ENCODE measurements at places on chromosomes 4 and X.

- peak; percentile 17 for DNase-seq
These were observed 12.1 kb downstream of the LAMP2 start for GRCh38 chrX:120456973-120457372.

DNA sequence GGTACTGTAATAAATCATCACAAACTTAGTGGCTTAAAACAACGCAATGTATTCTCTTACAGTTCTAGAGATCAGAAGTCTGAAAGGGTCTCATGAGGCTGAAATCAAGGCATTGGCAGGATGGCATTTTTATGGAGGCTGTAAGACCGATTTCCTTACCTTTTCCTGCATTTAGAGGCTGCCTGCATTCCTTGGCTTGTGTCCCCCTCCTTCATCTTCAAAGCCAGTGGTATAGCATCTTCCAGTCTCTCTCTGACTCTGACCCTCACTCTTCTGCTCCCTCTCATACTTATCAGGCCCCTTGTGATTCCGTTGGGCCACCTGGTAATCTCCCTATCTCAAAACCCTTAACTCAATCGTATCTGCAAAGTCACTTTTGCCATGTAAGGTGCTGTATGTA lies 258.2 kb upstream of the JADE1 start:
- DNase-seq: no peak

GRCh38 chr4:114264877-114265291 lies 285.4 kb upstream of the ARSJ start:
- no peak for DNase-seq

DNA sequence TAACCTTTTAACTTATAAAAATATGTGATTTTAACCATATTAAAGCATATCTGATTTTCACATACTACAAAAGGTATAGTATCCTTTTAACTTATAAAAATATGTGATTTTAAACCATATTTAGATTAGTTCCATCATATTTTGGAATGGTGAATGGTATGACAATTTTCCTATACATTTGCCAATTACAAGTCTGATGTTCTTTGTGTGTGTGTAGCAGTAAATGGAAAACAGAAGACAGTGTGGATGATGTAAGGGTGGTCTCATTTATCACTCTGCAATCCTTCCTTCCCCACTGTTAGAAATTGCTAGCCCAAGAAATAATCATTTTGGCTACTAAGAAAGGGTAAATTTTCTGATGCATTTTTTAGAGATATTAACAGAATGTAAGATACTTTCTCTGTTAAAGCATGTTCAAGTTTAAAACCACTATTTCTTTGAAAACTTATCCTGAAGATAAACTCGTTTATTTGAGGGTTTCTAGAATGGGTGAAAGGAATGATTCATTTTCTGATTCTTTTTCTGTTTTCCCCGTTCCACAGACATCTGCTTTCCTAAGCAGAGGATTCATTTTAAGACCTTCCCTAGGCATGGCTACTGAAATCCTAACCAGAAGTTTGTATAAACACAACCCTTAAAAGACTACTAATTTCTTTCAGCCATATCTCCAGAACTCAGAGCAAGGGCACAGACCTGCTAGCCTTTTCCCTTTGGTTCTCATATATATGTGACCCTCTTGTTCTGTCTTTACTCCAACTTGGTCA lies 21.0 kb downstream of the NUDT6 start:
- no peak for DNase-seq

- DNase-seq: no peak
These were observed 465.2 kb upstream of the BOD1L1 start for GRCh38 chr4:14092741-14093140.

DNA sequence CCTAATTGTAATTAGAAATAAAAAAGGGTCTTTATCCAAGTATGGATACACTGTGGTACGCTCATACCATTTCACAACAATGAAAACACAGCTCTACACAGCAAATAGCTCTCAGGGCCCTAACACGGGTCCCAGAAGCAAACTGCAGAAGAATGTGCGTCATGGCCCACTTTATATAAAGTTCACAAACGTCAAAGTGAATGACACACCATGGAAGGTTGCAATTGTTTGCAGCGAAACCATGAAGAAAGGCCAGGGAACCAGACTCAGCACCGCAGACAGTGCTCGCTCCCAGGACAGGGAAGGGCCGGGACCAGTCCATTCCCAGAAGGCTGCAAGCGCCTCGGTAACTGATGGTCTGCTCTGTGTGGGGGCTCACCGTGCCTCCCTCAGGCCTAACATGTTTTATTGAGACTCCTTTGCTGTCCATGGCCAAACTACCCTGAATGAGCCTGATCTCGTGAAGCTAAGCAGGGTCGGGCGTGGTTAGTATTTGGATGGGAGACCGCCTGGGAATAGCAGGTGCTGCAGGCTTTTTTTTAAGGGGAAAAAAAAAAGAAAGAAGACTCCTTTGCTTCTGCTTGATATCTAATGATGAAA lies 47.8 kb downstream of the ACOX3 start:
- DNase-seq: no peak

GRCh38 chr4:183987987-183988392 lies 82.9 kb downstream of the STOX2 start:
- peak; percentile 82 for DNase-seq

- no peak for DNase-seq
These were observed 22.5 kb downstream of the SETD7 start for GRCh38 chr4:139533511-139533910.

DNA sequence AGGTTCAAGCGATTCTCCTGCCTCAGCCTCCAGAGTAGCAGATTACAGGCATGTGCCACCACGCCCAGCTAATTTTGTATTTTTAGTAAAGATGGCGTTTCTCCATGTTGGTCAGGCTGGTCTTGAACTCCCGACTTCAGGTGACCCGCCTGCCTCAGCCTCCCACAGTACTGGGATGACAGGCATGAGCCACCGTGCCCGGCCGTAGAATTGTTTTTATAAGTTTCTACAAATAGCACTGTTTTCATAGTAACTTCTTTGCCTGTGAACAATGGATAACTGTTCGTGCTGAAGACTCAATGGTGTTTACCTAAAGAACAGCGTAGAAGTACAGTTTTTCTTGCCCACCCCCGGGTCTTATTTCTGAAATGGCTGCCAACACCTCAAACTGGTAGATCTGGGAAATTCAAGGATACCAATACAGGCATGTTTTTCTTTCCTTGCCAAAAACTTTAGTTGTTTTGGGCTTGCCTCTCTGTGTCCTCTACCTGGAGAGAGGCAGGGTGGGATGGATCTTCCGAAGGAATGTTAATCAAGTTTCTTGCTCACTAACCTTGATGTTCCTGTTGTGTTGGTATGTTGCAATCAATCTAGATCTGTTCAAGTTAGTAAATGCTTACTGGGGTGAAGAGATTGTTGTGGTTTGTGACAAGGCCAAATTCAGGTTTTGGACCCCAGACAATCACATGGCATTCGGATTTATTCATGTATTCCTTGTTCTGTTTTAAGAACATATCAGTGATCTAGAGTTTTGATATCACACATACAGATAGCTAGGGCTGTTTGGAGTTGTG lies 2.8 kb upstream of the RUFY3 start:
- no peak for DNase-seq

DNA sequence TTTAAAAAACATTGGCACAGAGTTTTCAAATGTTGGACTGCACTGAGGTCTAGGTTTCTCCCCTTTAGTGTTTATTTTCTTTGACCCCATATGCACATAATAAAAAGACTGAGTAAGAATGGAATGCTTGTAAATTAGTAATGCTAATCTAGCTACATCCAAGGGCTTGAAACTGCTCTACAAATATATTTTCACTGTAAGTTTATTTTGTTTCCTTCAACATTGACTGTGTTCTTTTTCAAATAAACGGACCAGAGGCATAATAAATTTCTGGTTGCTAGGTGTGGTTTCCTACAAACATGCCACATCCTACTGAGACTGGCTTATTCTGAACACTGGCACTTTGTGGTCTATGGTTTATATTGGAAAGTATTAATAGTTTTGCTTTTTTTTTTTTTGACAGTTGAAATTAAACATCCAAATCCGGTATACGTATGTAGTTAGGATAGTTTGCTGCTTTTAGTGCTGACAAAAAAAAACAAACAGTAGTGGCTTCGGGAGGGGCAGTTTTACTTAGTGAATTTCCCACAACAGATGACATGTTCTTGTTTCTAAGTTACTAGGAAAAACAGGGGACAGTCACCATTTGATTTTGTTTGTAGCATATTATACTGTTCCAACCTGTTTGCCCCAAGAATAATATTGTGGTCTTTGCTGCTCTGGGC lies 13.2 kb downstream of the CA5B start:
- peak; percentile 62 for DNase-seq

GRCh38 chrX:108348525-108348924 lies 89.7 kb downstream of the COL4A6 start:
- DNase-seq: no peak

DNA sequence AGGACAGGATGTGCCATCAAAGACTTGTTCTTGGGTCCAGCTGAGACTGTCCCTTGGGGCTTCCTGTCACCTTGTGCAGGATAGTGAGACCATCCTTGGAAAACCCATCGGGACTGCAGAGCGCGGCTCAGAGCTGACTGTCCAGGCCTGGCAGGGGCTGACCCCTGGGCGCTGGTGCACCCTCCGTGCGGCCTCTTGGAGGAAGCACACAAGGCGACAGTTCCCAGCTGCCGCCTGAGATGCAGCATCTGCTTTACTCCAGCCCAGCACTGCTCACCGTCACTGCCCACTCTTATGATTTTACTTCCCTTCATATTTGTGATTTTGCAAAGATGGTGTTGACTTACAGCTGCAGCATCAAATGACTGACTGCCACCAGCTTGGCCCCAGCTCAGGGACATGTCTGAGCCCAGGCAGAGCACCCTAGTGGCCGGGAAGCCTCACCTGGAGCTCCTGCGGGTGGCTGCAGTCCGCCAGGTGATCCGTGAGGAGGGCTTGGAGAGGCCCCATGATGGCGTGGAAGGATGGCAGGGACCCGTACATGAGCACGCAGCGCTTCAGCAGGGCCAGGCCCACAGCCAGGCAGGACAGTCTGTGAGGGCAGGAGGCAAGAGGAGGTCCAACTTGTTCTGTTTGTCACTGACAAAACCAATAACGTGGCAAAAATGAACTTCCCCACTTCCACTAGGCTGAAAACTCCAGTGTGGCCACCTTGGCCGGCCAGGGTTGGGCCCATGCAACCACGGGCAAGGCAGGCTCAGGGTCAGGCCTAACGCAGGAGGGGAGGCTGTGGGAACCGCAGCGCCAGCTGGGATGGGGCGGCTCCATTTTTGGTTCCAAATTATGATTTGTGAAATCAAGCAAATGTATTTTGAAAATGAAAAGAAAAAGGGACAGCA lies 21.8 kb downstream of the NOP14 start:
- DNase-seq: no peak
